D341Med (cell line): ENCODE measurements at places on chromosomes 7 and 10.

DNA sequence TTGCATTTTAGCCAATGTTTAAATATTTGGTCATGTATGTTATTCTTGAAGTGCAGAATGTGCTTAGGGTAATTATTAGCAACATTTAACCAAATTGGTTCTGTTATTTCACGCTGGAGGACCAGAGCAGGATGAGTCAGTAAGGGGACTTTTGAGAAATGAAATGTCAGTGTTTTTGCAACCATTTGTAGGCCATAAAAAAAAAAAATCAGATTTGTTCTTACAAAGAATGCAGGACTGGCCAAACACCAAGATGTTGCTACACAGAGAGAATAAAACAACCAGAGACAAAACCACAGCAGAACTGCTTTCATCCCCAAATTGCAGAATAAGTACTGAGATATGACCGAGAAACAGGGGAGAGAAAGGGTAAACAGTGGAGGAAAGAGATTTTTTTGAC is 62.1 kb downstream of the TPST1 start:
- no peak for DNase-seq

DNA sequence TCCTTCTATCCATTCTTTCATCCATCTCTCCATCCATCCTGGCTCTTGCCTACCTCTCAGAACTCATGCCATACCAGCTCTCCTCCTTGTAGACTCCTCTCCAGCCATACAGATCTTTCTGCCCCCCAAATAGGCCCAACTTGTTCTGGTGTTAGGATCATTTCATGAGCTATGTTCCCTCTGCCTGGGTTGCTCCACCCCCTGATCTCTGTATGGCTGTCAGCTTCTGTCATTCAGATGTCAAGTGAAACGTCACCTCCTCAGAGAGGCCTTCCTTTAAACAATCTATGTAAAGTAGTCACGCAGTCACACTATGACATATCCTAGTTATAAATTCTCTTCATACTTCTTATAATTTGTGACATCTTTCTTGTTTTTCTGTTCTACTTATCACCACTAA is 42.3 kb upstream of the PNLIPRP3 start:
- DNase-seq: no peak

DNA sequence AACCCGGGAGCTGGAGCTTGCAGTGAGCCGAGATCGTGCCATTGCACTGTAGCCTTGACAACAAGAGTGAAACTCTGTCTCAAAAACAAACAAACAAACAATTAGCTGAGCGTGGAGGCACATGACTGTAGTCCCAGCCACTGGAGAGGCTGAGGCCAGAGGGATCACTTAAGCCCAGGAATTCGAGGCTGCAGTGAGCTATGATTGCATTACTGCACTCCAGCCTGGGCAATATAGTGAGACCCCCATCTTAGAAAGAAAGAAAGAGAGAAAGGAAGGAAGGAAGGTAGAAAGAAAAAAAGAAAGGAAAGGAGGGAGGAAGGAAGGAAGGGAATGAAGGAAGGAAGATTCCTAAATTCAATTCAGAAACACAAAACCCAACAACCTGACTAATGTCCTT is 141.3 kb upstream of the TNRC18 start:
- DNase-seq: no peak

- no peak for DNase-seq
These were observed 127.9 kb upstream of the NRBF2 start for GRCh38 chr10:63005246-63005645.

- no peak for DNase-seq
These were observed 12.3 kb upstream of the DLD start for GRCh38 chr7:107878636-107879035.

DNA sequence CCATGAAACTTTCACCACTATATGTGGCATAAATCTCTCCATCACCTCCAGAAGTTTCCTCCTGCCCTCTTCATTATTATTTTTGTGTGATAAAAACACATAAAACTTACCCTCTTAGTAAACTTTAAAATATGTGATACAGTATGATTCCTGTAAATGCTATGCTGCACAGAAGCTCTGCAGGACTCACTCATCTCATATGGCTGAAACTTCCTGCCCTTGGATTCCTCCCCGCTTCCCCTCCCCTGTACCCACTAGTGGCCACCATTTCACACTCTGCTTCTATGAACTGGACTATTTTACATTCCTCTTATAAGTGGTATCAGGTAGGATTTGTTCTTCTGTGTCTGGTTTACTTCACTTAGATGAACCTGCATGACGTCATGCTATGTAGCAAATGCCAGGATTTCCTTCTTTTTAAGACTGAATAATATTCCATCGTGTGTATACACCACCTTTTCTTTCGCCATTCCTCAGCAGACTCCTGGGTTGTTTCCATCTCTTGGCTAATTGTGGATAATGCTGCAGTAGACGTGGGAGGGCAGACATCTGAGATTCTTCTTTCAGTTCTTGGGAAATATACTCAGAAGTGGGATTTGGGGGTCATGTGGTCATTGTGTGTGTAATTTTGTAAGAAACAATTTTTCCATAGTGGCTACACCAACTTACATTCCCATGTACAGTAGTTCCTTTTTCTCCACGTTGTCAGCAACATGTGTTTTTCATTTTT is 335.2 kb downstream of the SDK1 start:
- DNase-seq: no peak

DNA sequence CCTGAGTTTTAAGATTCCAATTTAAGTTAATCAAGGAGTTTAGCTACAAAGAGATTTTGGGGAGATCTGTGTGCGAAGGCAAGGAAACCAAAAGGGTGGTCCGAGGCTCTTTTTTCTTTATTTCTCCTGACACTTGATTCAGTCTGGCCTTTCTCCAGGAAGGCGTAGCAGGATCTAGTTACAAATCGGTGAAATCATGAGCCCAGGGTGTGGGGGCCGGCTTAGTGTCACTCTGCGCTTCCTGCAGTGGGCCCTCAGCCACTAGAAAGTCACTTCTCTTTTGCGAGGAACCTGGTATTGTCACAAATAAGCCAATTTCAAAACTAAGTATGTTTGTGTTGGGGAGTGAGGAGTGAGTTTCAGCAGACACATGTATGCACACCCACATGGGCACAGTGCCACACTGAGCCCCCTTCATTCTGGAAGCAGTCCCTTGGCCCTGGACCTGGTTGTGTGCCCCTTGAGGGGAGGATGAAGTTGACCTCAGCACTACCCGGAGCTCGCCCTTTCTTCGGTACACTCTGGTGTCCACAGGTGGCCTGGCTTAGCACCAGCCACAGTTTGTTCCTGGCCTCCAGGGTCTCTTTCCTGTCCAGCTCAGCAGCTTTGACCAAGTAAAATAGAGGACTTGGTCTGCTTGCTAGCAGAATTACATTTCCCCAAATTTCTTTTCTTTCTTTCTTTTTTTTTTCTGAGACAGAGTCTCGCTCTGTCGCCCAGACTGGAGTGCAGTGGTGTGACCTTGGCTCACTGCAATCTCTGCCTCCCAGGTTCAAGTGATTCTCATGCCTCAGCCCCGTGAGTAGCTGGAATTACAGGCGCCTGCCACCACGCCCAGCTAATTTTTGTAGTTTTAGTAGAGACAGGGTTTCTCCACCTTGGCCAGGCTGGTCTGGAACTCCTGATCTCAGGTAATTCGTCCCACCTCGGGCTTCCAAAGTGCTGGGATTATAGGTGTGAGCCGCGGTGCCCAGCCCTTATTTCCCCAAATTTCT is 84.0 kb upstream of the BTBD16 start:
- no peak for DNase-seq

DNA sequence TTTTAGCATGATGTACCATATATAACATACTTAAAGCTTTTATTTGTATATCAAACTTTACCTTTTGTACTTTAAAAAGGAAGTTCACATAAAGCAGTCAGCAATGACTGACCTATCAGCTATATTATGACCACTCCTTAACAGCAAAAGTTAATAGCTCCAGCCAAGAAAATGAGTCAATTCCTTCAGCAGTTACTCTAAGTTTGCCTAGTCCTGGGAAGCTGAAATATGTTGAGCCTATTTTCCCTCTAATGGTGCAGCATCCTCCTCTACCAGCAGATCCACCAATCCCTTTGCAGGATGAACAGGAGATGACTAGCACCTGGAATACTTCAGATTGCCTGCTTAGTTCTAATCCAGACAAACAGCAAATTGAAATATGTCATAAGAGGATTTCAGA is 64.2 kb downstream of the CUL2 start:
- no peak for DNase-seq

DNA sequence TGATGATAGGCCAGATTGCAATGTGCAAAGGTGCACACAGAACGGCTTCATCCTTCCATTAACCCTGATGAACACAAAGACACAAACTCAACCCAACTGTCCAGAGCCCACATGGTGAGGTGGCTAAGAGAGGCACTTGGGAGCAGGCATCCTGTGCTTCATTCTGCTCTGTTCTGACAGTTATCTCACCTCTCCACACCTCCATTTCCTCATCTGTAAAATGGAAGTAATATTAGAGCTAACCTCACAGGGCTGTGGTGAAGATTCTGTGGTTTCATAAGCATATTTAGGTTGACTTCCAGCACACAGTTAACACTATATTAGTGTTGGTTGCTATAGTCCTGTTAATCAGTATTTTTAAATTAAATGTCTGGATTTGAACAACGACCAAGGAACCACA is 126.3 kb downstream of the TAX1BP1 start:
- DNase-seq: no peak

GRCh38 chr7:127584648-127585043 is 750 bp downstream of the GCC1 start:
- no peak for DNase-seq

- DNase-seq: no peak
These were observed 362.3 kb downstream of the PHF14 start for GRCh38 chr7:11335947-11336346.

DNA sequence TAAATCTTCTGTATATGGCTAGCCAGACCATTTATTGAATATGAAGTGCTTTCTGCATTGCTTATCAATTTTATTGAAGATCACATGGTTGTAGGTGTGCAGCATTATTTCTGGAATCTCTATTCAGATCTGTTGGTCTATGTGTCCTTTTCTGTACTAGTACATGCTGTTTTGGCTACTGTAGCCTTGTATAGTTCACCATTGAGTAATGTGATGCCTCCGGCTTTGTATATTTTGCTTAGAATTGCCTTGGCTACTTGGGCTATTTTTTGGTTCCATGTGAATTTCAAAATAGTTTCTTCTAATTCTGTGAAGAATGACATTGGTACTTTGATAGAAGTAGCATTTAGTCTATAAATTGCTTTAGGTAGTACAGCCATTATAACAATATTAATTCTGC is 1187.2 kb downstream of the XPNPEP1 start:
- DNase-seq: no peak

GRCh38 chr10:103181244-103181643 is 11.8 kb downstream of the NT5C2 start:
- DNase-seq: no peak

- no peak for DNase-seq
These were observed 15.9 kb upstream of the ACBD5 start for GRCh38 chr10:27256299-27257189.

DNA sequence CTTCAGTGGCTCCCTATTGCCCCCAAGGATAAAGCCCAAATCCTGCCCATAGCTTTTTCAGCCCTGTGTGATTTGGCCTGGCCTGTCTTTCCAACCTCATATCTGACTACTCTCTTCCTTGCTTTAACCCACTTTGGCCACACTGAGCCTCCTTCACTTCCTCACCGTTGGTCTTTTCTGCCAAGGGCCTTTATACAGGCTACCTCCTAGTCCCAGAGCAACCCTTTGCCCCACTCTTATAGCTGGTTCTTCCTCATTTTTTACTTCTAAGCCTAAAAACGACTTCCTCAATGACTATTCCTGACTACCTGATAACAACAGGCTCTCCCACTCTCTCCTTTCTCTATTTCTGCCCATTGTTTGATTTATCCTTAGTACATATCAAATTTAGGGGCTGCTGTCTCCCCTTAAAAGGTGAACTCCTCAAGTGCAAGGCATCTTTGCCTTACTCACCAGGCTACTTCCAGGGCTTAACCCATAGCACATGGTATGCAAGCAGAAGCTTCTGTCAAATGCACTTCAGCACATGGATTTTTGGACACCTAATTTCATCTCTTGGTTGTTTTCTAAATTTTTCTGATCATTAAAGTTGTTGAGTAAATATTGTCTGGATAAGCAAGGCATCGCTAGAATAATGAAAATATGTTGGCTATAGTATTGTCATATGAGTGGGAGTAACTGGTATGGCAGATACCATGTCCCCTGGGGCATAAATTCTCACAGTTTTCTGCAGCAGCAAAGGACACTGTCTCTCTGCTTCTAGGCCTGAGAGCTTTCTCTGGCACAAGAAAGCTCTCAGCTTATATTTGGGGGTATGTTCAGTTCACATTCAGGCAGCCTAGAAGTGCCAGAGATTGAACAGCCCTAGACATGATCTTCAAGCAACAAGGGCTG is 201.5 kb upstream of the GPR26 start:
- DNase-seq: no peak

DNA sequence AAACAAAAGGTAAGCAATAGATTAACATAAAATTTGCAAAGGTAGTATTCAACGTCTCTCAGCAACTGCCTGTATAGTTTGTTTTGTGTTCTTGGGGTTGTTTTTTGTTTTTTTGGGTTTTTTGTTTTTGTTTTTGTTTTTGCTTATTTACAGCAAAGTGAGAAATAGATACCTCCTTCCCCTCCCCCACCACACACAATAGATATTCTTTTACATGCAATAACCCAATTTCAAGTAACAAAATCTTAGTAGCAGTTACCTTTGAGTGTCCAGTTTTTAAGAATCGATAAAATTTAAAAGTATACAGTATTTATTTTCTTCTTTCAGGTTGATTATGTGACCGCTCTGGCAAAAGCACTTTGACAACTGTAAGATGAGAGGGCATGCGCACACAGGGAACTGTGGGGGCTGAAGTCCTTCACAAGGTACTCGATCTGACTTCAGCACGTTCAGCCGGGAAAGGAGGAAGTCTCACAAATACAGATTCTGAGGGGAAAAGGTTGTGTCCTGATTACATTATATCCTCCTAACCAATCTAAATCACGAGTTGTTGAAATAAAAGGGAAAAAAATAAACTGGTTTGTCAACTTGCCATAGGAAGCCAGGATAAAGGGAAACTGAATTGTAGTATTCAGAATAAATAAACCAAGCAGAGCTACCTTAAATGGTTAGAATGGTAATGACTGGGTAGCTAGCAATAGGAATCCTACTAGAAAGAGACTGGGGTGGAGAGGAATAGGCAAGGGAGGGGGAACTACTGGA is 47.8 kb downstream of the CPEB3 start:
- peak; percentile 53 for DNase-seq

- DNase-seq: no peak
These were observed 13.0 kb downstream of the FGFBP3 start for GRCh38 chr10:91896212-91896756.

GRCh38 chr10:103842605-103843004 is 12.8 kb downstream of the SH3PXD2A start:
- no peak for DNase-seq

- no peak for DNase-seq
These were observed 82.0 kb downstream of the DOCK4 start for GRCh38 chr7:112124061-112124766.

GRCh38 chr7:105270117-105270516 is 118.6 kb downstream of the SRPK2 start:
- peak; percentile 39 for DNase-seq

- no peak for DNase-seq
These were observed 28.8 kb downstream of the MIOS start for GRCh38 chr7:7595451-7595850.

- DNase-seq: no peak
These were observed 715.0 kb downstream of the AUTS2 start for GRCh38 chr7:70313271-70313670.
